ENCODE measurements at places on chromosomes 6 and 20.

GRCh38 chr20:10228330-10228729 is 9.7 kb downstream of the SNAP25 start:
- no peak for DNase-seq

DNA sequence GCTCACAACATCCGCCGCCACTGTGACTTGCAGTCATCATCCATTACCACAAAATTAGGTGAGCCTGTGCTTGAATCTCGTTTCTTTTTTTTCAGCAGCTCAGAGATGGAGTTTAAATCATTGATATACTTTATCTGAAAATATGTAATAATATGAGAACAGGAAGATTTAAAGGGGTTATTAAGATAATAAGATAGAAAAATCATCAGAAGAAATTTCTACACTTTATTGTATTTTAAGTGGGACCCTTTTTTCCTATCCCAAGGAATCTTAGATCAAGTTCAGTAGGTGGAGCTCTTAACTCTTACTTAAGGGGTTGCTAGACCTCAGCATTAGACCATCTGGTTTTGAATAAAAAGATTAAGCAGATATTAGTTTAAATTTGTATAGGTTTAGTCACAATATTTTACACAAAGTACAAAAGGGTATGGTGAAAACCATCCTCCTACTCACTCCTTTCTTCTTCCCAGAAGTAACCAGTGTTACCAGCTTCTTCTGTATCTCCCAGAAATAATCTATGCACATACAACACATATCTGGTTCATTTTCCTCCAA is 9.4 kb upstream of the NCOA7 start:
- peak; percentile 24 for DNase-seq

DNA sequence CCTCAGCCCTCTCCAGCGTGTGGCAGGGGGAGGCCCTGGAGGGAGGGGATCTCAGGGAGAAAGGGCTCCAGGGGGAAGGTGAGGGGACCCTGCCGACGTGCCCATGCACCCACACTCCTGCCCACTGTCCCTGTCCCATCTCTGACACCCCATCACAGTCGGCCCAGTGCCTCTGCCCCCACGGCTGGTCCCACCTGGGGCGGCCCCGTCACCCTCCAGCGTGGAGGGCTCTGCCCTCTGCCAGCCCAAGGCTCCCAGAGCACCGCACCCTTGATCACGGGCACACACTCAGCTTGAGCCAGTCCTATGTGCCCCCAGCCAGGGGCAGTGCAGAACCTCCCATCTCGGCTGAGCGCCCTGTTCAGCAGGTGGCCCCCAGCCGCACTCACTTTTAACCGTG is 9.2 kb downstream of the SLC4A11 start:
- no peak for DNase-seq

DNA sequence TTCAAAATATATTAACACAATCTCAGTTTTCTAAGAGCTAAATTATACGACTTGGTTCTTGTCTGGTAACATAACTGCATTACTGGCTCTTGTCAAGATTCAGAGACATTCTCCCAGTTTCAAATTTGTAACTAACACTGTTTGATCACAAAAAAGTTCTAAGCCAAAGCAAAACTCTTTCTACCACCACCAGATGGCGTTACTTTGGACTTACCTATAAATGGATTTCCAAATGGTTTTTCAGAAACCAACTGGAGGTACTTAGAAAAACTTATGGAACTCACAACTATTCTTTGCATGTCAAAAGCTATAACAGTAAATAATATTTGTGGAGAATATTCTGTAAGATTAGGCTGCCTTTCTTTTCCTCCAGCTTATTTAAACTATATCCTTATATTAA is 34.2 kb upstream of the GFRAL start:
- DNase-seq = no peak

DNA sequence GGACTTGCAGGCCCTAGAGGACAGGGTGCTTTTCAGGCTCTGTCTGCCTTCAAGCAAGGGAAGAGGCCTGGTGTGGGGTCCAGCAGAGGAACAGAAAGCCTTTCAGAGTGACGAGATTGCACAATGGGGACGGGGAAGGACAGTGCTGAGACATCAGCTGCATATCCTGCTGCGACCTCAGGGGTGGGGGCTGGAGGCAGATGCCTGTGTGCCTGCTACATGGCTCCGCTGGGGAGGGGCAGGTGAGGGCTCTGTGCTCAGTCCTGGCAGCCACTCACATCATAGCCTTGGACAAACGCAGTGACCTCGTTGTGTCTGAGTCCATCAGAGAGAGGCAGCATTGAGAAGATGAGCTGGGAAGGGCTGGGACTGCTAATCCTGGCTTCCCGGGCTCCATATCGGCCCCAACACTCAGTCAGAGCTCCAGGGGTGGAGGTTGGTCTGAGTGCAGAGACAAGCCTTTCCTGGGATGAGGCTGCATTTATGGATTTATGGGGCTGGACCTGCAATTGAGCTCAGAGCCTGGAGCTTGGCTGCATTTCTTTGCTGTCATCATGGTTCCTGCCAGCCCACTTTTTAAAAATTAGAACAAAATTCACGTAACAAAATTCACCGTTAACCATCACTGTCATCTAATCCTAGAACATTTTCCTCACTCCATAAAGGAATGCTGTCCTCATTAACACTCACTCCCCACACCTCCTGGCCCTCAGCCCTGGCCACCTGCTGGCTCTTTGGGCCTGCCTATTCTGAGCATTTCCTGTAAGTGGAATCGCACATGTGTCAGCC is 196.9 kb upstream of the SLC24A3 start:
- peak; percentile 35 for DNase-seq
